Type B pancreatic cell (in vitro differentiated cells): ENCODE measurements at places on chromosomes 13 and 19. TPM values are rescaled to one million over a fixed set of nuclear protein-coding genes. Genes with fewer than 3 reads are reported as not detected.

ZNF223 gene
- total RNA-seq = 8.4 and 10.0 TPM in 2 replicates

CD33 gene
- total RNA-seq = not detected in 2 replicates

ZNF473 gene
- 13.4 and 14.3 TPM in 2 replicates for total RNA-seq

ZNF20 gene
- total RNA-seq = 9.0 and 9.9 TPM in 2 replicates

TBXA2R gene
- total RNA-seq = not detected in 2 replicates

ZNF528 gene
- total RNA-seq = 21.8 and 31.0 TPM in 2 replicates

SLITRK5 gene
- 1.1 and 3.1 TPM in 2 replicates for total RNA-seq

GTF3A gene
- total RNA-seq = 68.0 and 69.0 TPM in 2 replicates
